ENCODE measurements at places on chromosomes 3 and 15.
A peak's percentile ranks its signal among the peaks of the same experiment; 100 is the strongest.

- no peak for DNase-seq
Measured at GRCh38 chr15:31511707-31512310, 185.2 kb downstream of the KLF13 start.

GRCh38 chr3:79960594-79960993 is 192.8 kb upstream of the ROBO1 start:
- no peak for DNase-seq

DNA sequence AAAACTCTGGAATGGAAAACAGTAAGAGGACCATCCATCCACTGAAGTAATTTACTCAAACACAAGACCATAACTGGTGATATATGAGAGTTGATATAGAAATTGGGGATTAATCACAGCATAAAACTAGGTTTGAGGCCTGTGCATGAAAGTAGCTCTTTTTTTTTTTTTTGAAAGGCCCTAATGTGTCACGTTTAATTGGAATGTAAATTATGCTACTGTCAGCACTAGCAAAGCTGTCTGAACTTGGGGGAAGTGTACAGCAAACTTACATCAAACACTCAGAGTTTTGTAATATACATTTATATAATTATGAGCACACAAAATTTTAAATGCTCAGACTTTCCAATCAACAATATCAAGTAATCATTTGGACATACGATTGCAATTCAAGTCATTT is 154.1 kb downstream of the GREM1 start:
- no peak for DNase-seq

DNA sequence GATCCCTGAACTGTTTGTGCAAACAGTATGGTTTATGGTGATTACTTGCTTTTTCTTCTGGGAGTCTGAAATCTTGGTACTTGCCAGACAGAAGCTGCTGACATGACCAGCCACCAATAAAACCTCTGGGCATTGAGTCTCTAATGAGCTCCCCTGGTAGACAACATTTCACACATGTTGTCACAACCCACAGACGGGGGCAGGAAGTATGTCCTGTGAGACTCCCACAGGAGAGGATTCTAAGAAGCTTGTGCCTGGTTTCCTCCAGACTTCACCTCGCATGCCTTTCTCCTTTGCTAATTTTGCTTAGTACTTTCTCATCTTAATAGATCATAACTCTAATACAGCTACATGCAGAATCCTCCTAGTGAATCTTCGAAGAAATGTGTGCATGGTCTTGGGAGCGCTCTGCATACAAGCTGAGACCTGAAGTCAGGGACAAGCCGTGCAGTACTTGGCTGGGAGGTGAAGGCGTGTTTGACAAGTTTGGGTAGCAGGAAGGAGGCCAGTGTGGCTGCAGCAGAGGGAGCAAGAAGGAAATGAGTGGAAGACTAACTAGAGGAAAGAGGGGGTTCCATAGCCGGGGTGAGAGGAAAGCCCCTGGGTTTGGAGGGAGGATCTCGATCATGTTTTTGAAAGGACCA is 49.0 kb downstream of the B3GNT5 start:
- no peak for DNase-seq

DNA sequence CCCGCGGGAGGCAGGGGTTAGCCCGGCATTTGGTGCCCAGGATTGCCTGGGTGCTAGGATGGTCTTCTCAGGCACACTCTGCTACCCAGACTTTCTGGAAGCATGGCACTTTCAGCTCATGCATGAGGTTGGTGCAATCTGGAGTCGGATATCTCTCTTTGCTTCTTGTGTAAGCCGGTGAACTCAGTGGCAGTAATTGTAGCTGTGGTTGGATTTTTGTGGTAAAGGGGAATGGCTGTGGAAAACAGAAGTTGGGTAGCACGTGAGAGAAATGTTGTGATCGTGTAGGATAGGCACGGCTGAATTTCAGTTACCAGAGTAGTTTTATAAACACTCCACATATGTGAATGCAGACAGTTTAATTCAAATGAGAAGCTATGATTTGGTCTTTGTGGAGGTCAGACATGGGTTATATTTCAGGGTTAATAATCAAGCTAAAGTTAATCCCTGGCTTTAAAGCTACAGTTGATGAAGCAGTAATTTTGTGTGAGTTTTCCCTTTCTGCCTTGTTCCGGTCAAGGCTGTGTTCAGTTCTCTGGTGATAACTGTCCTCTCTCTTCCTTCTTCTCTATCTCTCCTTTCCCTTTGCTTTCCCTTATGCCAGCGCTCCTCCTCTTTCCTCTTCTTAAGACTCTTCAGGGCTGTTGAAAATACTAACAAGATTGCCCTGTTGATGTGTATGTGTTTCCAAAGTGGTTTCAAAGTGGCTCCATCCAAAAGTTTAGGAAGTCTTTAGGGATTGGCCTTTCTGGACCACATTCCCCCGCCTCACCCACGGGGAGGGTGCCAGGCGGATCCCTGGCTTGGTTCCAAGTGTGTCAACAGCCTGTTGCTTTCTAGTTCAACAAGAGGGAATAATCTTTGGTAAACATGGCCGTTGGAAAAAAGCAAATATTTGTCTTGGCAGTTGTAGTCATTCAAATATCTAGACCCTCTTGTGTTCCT is 404.6 kb upstream of the C2CD4B start:
- DNase-seq: peak; percentile 89

DNA sequence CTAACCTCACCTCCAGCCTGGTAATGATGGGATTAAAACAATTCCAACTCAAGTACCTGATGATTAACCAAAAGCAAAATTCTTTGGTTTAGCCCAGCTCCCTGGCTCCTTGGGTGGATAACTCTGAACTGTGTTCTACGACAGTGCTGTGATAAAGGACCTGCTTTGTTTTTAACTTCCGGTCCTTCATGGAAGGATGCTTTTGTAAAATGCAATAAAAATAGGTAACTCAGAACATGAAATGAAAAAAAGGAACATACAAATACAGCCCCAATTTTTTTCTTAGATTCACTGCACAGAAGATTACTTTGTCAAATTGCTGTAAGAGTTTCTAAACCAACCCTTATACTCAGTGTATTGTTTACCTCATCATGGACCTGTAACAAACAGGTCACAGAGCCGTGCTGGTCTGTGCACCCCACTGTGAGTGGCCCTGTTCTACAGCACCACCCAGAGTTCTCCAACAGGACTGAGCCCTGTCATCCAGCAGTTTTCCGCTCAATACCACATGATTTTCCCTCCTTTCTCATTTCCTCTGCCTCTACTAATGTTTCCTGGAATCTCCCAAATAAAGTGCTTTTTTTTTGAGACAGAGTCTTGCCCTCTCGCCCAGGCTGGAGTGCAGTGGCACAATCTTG is 4.9 kb upstream of the PCYT1A start:
- DNase-seq: no peak

- DNase-seq: no peak
Measured at GRCh38 chr3:25784971-25785370, 1.7 kb upstream of the NGLY1 start.

DNA sequence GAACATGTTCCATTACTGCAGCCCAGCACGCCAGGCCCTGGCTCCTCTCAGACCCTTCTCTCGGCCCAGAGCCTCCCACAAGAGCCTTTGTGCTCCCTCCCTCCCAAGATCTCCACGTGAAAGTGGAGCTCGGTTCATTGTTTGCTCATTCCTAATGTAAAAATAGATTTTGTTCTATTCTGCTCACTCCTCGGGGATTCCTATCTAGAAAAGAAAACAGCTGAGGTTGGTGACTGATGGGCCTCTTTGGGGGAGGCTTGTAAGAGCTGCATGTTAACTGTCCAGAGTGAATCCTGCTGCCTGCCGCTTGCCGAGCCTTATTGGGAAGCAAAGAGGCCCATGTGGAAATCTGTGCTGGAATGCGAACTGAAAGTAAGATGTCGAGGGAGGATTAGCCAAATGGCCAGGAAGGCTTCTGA is 267.1 kb downstream of the LRTM1 start:
- no peak for DNase-seq

- no peak for DNase-seq
Measured at GRCh38 chr15:44775953-44776352, 39.6 kb downstream of the TRIM69 start.

DNA sequence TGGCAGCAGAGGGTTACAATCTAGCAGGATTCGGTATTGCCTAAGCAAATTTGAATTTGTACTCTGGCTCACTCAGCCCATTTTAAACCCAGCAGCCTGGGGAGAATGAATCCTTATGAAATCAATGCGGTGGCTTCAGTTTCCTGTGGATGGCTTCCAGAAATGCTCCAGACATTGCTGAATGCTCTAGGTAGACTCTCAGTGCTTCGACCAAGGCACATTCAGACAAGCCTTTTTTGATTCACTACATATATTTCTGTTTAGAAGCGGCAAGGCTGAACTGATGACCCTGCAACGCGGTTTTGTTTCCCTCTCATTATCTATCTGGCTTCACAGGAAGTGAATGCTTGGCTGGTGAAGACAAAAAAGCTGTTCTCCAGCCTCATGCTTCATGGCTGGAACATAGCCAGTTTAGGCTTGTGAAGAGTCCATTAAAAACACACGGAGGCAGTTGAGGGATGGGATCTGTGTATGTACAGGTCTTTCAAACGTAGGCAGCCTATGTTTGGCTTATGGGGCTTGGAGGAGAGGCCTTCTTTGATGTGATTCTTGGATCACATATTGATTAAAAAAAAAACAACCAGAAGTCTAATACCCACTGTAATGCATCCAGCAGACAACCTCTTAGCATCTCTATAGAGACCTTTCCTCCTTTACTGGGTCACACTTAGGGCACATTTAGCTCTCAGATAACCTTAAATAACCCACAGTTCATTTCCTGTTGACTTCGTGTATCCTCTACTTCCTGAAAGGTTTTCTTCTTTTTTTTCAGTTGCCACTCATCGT is 400.2 kb upstream of the TBL1XR1 start:
- DNase-seq: peak; percentile 86

GRCh38 chr15:74815121-74815934 is 2.7 kb downstream of the LMAN1L start:
- no peak for DNase-seq

DNA sequence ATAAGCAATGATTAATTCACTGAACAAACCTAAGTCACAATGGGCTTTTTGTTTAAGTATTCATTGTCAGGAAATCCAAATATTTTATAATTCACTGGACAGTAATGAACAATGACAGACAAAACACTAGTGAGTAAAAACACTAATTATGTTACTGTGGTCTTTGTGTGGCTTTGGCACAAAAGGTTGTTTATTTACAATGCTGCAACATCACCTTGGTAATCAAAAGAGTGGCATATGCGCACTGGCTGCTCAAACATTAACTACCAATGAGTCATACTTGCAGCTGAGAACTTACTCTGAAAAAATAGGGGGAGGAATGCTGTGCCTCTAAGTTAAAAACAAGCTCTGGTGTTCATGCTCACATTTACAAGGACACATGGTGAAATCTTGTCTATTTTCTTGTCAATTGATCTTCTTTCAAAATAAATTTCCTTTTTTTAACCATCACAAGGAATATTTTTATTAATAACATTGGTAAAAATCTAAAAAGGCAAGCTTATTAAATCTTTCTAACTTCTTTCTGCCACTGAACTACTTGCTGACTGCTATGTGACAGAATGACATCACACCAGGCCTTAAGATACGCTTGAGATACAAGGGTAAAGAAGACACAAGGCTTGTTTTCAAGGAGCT is 85.2 kb upstream of the PPIB start:
- peak; percentile 90 for DNase-seq

DNA sequence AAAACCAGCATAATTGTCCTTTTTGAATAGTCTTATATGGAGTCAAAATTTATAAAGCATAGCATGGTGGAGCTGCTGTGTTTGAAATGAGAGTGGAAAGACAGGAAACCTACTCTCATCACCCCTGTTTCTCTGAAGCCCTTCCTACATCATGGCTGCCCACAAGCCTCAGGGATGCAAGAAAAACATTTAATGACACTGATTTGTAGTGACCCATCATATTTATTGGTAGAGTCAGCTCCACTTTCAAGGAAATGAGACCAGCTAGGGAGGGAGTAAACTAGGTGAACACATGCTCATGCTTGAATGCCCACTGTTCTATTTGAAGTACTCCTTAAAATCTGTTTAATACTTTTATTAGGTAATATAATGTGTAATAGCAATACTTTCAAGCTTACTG is 494.3 kb upstream of the KCNMB2 start:
- DNase-seq: no peak

DNA sequence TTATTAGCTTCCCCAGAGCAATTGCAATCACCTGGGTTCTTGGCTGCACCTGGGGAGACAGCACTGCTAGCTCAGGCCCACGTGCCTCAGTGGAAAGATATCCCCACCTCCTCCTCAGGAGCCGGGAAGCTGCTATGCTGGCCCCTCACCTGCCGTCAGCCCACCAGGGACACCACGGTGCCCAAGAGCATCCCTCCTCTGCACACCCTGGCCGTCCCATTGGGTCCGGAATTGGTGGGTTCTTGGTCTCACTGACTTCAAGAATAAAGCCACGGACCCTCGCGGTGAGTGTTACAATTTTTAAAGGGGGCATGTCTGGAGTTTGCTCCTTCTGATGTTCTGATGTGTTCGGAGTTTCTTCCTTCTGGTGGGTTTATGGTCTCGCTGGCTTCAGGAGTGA is 72.3 kb upstream of the MEF2A start:
- no peak for DNase-seq

- no peak for DNase-seq
Measured at GRCh38 chr15:72306211-72306785, 13.7 kb downstream of the CELF6 start.

Data from H4 (cell line).